ENCODE measurements at places on chromosomes 2 and 18.

GRCh38 chr2:168378960-168379669 is 77.0 kb upstream of the CERS6 start:
- DNase-seq, result no peak

GRCh38 chr18:38520786-38521185 is 955.2 kb upstream of the CELF4 start:
- no peak for DNase-seq

GRCh38 chr2:26976237-26976636 is 5.8 kb downstream of the MAPRE3 start:
- no peak for DNase-seq

GRCh38 chr2:238638100-238638981 is 209.5 kb upstream of the TWIST2 start:
- DNase-seq, result no peak

DNA sequence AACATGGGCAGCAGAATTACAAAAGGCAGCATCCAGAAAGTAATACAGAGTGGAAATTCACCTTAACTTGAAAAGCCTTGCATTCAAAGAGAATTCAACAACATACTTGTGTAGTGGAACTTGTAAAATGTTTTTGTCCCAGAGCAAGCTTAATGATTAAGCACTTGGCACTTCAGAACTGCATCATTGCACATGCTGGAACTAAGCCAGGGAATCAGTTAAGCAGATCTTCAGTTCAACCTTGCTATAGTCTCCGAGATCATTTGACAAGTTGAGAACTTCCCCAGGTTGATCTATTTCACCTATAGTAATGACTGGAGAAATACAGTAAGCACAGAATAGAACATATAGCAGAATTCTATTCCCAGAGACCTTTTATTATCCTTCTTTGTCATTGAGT is 1337.2 kb upstream of the NXPH2 start:
- DNase-seq, result no peak

DNA sequence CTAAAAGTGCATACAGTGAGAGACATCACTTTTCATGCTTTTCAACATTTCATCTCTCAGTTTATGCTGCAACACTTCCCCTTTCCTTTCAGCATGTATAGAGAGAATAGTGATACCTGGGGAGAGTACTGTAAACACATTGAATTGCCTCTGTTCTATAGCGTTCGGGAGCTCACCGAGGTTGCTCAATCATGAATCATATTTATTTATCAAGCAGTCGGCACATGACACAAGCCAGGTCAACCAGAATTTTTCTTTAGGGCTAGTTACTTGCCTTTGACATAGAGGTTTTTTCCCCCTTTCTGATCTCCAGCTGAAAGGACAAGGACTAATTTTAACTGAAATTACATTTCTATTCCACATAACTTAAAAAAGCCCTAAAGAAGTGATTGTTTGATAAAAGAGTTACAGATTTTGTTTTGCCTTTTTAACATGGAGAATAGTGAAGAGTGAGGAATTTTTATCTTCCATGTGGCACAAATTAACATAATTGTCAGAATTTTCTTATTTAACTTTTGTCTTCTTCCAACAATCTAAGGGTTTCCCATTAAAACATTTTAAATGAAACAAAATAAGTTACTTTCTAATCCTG is 690.9 kb upstream of the TMEFF2 start:
- DNase-seq, result no peak

DNA sequence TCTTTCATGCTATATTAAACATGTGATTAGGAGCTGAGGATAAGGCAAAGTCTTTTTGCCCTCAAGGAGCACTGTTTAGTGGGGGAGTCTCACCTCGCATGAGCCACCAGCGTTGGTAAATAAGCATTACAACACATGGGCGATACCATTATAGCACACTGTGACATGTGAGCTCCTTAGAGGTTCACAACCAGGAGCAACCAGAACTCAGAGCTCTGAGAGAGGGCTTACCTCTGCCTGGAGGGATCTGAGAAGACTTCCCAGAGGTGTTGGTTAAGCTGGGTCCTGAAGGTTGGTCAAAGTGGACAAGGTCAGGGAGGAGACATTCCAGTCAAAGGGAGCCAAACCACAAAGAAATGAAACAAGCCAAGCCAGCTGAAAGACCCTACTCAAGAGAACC is 158.8 kb downstream of the ESCO1 start:
- DNase-seq, result no peak

DNA sequence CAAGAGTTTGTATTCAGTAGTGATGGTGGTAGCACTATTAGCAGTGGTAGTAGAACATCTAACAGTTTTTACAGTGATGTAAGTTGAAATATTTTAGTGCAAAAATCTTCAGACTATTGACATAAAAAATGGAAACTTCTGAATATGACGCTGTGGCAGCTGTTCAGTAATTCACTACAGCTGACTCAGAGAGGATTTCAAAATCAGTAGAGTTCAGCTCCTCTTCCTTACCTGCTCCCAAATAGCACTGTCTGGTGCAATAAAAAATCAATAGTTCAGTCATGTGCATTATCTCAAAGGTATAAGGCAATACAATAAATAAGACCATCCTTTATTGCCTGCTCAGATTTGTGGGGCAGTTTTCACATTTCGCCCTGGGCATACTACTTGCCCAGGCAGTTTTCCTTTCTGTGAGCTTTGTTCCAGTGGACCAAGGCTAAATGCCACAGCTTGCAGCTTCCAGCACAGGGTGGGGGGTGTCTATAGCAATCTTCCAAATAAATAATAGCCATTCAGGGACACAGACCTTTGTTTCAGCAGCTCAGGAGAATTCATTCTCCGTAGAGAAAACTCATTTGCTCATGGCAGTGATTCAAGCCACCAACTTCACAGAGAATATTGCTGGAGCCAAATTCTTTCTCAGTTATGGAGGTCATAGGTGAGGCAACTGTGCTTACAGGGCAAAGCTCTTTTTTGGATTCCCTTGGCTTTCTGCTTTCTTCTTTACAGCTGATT is 33.9 kb upstream of the GORASP2 start:
- DNase-seq, result no peak

GRCh38 chr2:190683802-190684201 is 34.9 kb downstream of the NAB1 start:
- DNase-seq, result no peak

DNA sequence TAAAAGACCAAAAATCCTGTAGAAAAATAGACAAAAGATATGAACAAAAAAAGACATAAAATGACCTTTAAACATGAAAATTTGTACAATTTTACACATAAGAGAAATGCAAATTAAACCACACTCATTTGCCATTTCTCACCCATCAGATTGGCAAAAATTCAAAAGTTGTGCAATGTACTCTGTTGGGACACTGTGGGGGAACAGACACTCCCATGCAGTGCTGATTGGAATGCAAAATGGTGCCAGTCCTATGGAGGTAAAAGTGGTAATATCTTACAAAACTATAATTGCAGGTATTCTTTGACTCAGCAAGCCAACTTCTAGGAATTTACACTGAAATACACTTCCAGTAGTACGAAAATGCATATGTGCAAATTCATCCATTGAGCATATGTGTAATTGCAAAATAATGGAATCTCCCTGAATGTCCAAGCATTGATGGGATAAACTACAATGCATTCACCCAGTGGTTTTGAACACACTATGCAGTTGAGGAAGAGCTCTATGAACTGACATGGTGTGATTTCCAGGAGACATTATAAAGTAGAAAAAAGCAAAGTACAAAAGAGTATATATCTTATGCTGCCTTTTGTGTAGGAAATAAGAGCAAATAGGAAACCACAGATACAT is 201.8 kb upstream of the ZNF521 start:
- DNase-seq, result no peak

DNA sequence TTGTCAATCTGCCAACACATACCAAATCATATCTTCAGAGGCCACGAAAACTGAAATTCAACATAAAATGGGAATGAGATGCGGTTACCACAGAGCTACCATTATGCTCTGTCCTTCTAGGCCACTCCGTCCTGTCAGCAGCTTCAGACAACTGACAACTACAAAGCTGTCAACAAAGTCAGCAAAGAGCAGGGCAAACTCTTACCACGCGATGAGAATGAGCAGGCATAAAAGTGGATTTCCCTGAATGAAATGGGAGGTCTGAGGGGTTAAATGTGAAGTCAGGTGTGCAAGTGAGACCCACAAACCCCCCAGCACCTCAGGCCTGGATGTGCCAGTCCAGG is 130.1 kb downstream of the LNPK start:
- no peak for DNase-seq

DNA sequence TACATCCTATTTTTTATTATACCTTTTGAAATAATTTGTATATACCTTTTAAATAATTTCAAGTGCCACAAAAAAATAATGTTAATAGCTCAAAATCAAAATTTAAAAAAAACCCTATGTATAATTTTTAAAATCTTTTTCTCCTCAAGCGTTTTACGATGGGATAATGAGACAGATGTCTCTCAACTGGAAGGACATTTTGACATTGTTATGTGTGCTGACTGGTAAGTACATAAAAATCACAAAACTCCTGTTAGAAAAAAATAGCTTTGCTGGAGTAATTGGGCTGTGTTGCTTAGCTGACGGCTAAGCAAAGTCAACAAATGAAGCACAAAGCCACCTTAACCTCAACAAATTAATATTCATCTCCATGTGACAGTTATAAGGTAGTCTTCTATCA is 198.0 kb upstream of the SIX3 start:
- DNase-seq, result no peak

- DNase-seq, result no peak
These were observed 164.4 kb downstream of the TMEFF2 start for GRCh38 chr2:192030289-192030688.

- DNase-seq, result no peak
These were observed 15.1 kb downstream of the SH2D6 start for GRCh38 chr2:85433511-85434089.

DNA sequence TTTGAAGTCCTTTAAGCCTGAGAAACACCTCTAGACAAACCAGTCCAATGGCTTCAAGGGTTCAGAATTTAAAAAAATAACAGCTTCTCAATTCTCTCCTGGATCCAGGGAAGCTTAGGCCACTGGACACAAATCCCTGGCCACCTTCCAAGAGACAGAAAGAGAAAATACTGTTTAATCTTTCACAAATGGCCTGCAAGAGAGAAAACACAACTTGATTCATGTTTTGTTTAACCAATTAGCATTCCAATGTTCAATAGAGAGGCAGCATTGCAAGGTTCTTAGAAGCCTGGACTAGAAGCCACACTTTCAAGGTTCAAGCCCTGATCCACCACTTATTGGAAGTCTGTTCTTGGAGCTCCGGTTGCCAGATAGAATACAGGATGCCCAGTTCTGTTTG is 109.0 kb upstream of the PARD3B start:
- DNase-seq, result no peak

DNA sequence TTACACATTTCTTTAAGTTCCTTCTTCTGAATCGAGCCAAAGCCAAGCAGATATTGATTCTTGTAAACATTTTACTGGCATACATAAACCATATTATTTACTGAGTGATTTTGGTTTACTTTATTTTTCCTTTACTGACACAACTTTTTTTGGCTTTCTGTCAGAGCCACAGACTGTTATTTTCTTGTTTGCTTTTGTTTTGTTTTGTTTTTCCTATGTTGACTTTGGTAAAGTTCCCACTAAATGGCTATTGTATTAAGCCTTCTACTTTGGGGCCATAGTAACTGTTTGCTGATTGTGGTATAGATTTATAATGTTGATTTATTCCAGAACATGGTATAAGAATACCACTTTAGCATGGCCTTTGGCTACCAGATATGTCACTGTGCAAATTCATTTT is 419.4 kb downstream of the DCDC2C start:
- DNase-seq, result no peak

DNA sequence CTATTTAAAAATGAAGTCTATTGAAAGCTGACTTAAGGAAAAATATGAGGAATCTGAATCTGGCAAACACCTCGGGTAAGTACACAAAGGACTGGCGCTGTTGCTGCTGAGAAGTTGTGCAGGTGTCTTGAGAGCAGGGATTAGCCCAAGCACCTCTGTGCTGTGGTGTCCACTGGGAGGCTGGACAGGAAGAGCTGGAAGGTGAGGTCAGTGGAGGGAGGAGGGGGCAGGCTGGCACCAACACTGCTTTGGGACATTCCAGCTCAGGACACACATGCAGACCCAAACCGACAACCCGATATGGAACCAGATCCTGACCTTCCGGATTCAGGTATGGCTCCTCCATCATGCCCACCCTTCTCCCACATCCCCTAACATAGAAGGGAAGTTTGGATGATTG is 20.6 kb downstream of the FER1L5 start:
- no peak for DNase-seq

DNA sequence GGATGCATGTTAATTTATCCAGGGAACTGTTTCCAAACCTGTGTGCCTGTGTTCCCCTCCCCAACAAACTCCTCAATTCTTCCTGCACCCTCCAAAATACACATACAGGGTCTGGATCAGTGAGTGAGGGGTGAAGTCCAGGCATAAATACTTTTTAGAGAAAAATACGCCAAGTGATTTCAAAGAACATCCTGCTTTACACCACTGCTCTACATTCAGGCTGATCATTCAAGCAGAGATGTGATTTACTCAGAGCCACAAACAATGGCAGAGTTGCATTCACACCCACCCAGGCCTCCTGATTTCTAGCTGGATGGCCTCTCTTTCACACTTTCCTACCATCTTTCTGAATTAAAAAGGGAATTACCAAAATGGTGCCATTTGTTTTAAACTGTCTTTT is 289.5 kb upstream of the SLC14A2 start:
- no peak for DNase-seq

GRCh38 chr18:75280427-75281280 is 70.1 kb downstream of the TSHZ1 start:
- DNase-seq, result no peak

- DNase-seq, result no peak
These were observed 19.9 kb downstream of the RHBDD1 start for GRCh38 chr2:226855787-226856186.

GRCh38 chr2:147845411-147845971 is 662 bp downstream of the ACVR2A start:
- DNase-seq, result peak; percentile 38

GRCh38 chr2:113376913-113377445 is 60.5 kb upstream of the ZNG1B start:
- no peak for DNase-seq

GRCh38 chr2:156592809-156593593 is 156.8 kb downstream of the GPD2 start:
- DNase-seq, result no peak

- no peak for DNase-seq
These were observed 151.1 kb upstream of the UBE2E3 start for GRCh38 chr2:180829261-180829660.

- no peak for DNase-seq
These were observed 1.3 kb downstream of the SDC1 start for GRCh38 chr2:20223407-20224163.

DNA sequence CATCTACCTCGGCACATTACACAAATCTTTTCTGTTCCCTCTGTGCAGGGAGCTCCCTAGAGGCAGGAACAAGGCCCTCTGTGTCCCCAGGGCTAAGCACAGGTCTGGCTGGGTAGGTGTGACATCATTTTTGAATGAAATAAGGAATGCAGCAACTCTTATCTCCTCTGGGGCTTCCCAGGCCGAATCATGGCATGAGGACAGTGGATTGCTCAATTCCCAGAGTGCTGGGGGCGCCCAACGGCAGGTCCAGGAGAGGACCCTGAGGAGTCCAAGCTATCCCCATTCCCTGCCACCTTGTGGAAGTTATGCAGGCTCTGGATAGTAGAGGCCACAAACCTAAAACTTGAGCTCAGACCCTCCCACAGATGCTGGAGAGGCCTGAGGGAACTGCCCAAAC is 158.0 kb upstream of the RAB6C start:
- DNase-seq, result no peak

Data from KG1 (cell line).